ENCODE measurements at places on chromosomes 3 and 15.

DNA sequence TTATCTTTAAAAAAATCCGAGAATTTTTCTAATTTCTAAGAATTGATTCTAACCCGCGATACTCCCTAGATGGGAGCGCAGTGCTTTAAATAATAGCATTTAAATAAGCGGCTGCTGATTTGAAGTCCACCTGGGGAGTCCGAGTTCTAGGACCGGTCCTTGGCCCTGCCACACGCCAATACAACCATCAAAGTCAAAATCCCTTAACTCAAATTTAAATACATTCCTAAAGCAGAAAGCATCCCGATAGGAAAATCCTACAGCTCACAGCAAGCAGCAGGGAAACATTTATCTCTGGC, 508 bp upstream of the ECT2 start:
- no peak for DNase-seq

GRCh38 chr3:14150078-14150477, 25.2 kb downstream of the TMEM43 start:
- DNase-seq, result no peak

GRCh38 chr3:142705198-142705597, 18.6 kb upstream of the TRPC1 start:
- DNase-seq, result no peak

GRCh38 chr3:49017229-49017970, 980 bp downstream of the DALRD3 start:
- DNase-seq, result no peak

DNA sequence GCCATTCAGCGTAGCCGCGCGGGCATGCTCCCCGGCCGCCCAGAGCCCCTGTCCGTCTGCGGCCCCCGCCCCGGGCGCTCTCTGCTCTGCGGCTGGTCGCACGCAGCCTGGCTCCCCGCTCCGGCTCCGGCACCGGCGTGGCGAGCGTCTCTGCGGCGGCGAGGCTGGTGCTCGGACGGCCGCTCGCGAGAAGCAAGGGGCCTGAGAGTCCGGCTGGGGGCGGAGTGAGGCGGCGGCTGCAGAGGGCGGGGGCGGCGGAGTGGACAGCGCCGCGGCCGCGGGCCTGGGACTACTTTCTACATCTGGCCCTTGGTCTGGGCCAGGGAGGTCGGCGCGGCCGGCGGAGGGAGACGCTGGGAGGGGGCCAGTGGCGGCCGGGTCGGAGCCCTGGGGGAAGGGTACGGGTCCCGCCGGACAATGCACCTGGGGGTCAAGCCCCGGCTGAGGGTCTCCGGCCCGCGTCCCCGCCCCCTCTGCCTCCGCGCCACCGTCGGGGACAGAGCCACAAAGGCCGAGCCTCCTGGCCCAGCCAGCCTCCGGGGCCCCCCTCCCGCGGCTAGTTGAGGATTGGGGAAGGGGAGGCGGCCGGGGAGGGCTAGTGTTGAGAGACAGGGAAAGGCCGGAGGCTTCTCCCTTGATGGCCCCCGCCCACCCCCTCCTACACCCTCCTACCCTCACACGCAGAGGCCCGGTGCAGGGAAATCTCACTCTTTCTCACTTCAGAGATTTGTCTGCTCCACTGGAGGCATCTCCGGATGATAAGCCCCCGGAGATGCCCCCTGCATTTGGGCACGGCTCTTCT, at the start of gene PRTG:
PRTG (minus strand) TSS at position 226 of the 802 bp plus-strand sequence; CDS start at position 5, 221 bp downstream.
- DNase-seq, result no peak

- no peak for DNase-seq
These were observed 227.8 kb upstream of the GBE1 start for GRCh38 chr3:81989274-81989673.

DNA sequence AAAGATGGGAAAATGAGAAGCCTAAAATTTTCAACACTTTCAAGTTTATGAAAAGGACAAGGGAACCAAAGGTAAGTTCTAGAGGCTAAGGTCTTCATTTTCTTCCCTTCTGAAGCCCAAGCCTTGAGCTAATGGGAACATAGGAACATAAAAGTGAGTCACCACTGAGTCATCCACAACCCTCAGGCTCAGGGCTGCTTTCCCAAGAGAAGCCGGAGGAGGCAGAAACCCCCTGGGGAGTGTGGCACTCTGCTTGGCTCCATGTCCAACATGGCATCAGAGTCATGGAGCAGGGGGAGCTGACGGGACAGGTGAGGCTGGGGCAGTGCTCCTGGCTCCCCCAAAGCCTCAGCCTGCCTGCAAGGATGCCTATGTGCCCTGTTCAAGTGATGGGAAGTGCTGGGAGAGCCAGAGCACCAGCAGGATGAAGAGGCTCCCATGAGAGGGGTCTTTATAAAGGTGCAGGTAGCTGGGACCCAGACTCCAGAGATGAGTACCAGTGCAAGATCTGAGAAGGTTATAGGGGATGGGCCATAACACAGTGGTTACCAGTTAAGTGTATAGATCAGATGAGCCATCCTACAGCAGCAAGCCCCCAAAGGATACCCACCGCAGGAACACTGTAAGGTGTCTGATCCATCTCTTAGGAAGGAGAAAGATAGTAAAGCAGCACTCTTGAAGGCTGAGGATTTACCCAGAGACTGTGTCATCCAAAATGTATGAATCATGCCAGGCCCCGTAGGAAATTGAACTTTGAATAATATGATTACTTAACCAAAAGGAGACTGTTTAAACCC, 31.8 kb upstream of the RYR3 start:
- DNase-seq, result no peak

- no peak for DNase-seq
These were observed 38.8 kb downstream of the TM2D3 start for GRCh38 chr15:101613130-101614000.

GRCh38 chr3:63351159-63352007, 73.3 kb downstream of the SYNPR start:
- no peak for DNase-seq

- no peak for DNase-seq
These were observed 32.8 kb downstream of the OSBPL10 start for GRCh38 chr3:31948280-31948679.

DNA sequence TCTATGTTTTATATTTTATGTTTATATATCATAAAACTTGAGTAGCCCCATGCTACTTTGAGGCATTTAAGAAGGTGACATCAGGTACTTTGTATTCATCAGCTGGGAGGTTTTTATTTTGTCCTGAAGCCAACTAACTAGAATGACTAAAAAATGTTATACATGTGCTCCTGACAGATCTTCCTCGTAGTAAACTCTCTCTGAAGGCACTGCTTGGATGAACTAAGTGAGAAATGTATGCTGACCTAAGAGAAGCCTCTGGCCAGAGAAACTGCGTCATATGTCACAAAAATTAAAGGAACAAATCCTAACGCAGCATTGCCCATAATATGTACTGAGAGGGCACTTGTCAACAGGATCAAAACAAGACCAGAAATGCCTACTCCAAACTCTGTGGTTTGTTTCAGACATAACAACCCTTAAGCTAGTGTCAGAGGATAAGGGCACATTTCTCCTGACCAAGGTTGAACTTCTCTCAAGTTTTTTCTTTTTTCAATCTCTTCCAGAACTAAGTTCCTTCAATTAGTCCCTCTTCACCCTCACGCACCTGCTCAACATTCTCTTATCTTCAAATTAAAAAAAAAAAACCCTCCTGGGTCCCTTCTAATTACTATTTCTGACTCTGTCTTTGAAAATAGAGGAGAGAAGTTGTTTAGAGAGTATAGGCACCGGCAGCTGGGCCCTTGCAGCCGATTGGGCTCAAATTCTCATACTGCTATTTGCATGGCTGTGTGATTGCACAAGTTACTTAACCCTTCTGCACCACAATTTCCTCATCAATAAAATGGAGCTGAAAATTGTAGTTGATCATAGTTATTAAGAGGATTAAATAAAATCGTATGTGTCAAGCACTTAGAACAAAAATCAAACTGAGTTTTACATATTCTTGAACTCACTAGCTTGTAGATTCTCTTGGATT, 159.0 kb downstream of the FRMD5 start:
- DNase-seq, result no peak

DNA sequence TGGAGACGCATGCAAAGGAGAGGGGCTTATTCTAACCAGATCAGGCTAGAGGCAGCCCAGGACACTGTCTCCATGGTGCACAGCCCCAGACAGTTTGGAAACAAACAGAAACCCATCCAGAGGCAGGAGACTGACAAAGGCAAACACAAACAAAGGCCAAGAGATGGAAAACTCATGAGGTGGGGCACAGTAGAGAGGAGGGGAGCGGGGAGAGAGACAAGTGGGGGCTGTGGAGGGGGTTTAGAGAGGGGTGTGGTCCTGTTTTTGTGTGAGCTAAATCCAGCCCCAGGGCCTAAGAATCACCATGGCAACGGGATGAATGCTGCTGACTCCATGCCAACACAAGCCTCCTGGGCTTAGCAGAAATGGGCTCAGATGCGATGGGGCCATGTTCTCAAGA, 32.3 kb downstream of the PARP16 start:
- DNase-seq, result no peak

- no peak for DNase-seq
These were observed 84.6 kb upstream of the MYZAP start for GRCh38 chr15:57507111-57507510.

GRCh38 chr3:38121832-38122461, 15.0 kb downstream of the ACAA1 start:
- no peak for DNase-seq

GRCh38 chr3:45524565-45524964, 70.0 kb upstream of the LIMD1 start:
- no peak for DNase-seq

GRCh38 chr3:156682501-156682900, 8.1 kb downstream of the TIPARP start:
- DNase-seq, result no peak

- DNase-seq, result no peak
These were observed 144.7 kb upstream of the TTC14 start for GRCh38 chr3:180457225-180457624.

GRCh38 chr3:156561533-156561932, 6.6 kb upstream of the SSR3 start:
- no peak for DNase-seq

DNA sequence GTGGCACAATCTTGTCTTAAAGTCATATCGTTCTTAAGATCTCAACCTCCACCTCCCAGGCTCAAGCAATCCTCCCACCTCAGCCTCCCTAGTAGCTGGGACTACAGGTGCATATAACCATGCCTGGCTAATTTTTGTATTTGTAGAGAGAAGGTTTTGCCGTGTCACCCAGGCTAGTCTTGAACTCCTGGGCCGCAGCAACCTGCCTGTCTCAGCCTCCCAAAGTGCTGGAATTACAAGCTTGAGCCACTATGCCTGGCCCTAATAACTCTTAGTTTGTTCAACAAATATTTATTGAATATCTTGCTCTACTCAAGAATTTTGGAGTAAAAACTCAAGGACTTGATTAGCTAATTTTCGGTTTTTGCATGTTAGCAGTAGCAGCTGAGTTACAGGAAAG, 19.4 kb upstream of the EDEM1 start:
- no peak for DNase-seq

- DNase-seq, result no peak
These were observed 750 bp downstream of the PODXL2 start for GRCh38 chr3:127629467-127630403.

- no peak for DNase-seq
These were observed 18.9 kb upstream of the HCN4 start for GRCh38 chr15:73387507-73388255.

DNA sequence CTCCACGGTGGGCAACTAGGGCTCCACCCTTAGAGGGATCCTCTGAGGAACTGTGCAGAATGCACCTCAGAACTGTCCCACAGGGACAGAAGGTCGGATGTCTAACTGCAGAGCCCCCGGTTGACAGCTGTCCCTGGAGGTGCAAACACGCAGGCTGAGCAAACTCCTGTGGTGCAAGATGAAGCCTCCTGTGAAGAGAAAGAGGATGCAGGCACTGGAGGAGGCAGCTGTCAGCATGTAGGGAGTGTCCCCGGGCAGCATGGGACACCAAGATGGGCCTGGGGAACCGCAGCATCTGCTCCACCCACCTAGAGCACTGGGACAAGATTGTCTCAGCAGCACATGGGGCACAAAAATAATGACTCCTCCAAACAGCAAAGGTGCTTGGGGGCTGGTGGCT, 258.9 kb downstream of the ABHD5 start:
- DNase-seq, result no peak

- DNase-seq, result no peak
These were observed 64.5 kb downstream of the CERS3 start for GRCh38 chr15:100464256-100464655.

DNA sequence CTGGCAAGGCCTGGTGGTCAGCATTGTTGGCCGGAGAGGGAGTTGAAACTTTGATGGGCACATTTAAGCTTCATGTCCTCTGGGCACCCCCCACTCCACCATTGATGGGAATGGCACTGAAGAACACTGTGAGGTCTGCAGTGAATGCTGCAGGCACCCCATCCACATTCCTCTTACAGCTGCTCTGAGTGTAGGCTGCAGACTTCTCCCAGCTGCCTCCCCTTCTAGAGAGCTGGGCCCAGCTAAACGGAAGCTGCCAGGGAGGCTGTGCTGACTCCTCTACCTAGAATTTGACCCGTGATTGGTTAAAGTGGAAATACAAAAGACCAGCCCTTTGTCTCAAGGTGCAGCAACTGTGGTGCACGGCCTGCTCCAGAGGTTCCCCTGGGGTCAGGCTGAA, 10.6 kb downstream of the TMEM158 start:
- no peak for DNase-seq

DNA sequence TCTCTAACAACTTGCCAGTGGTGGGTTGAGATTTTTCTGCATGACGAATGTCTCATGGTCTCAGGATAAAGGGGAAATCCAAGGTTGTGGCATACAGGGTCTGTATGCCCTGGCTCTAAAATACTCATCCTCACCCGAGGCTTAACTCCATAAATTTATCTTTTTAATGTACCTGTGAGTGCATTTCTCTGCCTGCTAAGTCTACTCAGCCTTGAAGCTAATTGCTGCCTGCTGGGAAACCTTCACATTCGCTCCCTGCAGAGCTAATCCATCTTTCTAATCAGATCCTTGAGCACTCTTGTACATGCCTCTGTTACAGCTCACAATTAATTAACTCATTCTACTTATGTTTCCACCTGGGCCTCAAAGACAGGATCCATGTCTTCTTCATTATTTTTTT, 93.8 kb downstream of the CMSS1 start:
- no peak for DNase-seq

DNA sequence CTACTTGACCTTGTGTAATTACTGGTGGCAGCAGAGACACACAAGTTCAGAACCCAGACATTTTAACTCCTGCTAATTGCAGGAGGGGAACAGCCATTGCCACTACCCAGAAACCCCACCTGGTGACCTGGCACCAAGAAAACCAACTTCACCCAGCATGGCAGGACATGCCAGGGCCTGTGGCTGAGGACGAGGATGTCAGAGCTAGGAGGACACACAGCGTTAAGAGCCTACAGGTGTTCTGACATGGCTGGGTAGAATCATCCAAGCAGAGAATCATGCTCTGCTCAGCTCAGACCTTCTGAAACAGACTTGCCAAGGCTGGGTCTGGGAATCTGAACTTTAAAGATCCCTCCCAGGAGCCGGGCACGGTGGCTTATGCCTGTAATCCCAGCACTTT, 11.7 kb upstream of the SPATA12 start:
- no peak for DNase-seq

GRCh38 chr15:92665100-92665555, 9.6 kb upstream of the FAM174B start:
- DNase-seq, result no peak

- DNase-seq, result no peak
These were observed 21.4 kb upstream of the CCR9 start for GRCh38 chr3:45864760-45865519.

- no peak for DNase-seq
These were observed 26.9 kb upstream of the SAMMSON start for GRCh38 chr3:69972672-69973071.

GRCh38 chr3:168794427-168794826, 698.7 kb upstream of the GOLIM4 start:
- no peak for DNase-seq

All from activated T-cell treated with anti-CD3 and anti-CD28 coated beads for 24 hours (primary cell).